ENCODE measurements at places on chromosomes 7 and 10.

DNA sequence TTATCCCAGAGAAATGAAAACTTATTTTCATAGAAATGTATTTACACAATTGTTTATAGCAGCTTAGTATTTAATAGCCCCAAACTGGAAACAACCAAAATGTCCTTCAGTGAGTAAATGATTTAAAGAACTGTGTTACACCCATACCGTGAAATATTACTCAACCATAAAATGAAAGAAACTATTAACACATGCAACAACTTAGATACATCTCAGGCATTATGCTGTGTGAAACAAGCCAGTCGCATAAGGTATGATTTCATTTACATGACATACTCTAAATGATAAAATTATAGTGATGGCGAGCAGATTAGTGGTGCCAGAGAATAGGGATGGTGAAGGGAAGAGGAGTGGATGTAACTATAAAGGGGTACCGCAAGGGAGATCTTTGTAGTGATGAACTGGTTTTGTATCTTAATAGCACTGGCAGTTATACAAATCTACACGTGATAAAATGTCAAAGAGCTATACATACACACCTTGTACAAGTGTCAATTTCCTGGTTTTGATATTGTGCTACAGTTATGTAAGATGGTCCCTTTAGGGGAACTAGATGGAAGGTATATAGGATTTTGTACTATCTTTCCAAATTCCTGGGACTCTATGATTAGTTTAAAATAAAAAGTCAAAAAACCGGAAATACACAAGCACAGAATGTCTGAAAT lies 40.5 kb downstream of the MACC1 start:
- DNase-seq: no peak
- no peaks in the 10 kb centered on the region for H3K36me3 ChIP-seq
- H3K4me1 ChIP-seq: no peaks in the 10 kb centered on the region
- no peak overlapping the region for H3K4me3 ChIP-seq
- H3K27ac ChIP-seq: no peak overlapping the region

DNA sequence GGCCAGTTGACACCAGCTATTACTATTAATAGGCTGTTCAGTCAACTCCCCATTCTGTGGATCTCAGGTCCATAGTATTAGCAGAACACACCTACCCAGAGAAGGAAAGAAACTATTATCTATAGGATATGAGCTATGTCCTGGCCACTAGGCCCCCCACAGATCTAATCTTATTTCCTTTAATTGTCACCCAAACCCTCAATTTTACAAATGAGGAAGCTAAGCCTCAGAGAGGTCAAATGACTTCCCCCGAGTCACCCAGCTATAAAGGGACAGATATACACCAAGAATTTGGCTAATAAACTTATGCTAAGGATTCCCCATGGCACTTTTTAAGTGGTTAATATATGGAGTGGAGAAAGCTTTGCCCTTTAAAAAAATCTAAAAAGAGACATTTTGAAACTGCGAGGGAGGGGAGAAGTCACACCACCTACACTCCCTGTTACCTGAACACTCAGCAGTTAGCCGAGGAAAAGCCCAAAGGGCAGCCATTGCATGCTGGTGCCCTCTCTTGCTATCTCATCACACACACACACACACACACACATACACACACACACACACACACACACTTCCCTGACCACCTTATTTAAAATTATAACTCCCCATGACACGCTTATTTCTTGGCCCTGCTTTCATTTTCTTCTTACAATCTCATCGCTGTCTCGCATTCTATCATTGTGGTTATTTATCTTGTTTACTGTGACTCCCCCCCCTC lies 157.0 kb upstream of the ADO start:
- no peak for DNase-seq
- H3K36me3 ChIP-seq: no peaks in the 10 kb centered on the region
- H3K27me3 ChIP-seq: no peaks in the 10 kb centered on the region
- no peak overlapping the region for H3K4me3 ChIP-seq
- no peak overlapping the region for H3K27ac ChIP-seq

DNA sequence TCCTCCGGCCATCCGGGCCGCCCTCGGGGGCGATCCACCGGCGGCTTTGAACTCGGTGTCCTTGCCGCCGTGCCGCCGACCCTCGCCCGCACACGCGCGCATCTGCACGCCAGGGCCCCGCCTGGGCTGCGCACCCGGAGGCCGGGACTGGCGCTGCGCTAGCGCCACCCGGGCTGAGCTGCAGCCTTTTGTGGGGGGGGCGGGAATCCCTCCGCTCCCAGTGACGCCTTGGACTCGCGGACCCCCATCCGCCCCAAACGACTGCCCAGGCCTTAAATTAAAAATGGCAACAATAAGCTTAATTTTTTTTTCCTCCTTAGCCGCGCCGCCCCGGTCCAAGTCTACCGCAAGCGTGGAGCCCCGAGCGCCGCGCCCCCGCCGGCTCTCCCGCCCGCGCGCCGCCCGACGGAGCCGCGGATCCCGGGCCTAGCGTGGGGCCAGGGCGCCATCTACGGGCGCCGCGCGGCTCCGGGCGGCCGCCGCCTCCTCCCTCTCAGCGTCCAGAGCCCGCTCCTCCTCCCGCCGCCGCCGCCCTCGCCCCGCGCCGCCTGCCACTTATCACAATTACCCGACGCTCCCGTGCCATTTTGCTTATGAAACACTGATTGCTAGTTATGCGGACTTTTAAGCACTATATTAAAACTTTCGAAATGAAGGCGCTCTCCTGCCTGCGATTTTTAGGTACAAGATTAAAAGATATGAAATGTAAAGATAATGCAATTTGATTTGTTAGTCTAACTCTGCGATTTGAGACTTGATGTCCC lies 7.5 kb upstream of the EBF3 start:
- no peaks in the 10 kb centered on the region for H3K36me3 ChIP-seq
- no peak overlapping the region for H3K27ac ChIP-seq
- peaks cover 62% of the 10 kb centered on the region for H3K27me3 ChIP-seq
- H3K4me3 ChIP-seq: no peak overlapping the region
- peak; percentile 72 for DNase-seq

GRCh38 chr7:2643386-2644219 lies 11.8 kb downstream of the TTYH3 start:
- H3K36me3 ChIP-seq: peaks cover 6% of the 10 kb centered on the region
- DNase-seq: peak; percentile 57
- no peaks in the 10 kb centered on the region for H3K27me3 ChIP-seq
- H3K4me1 ChIP-seq: peaks cover 18% of the 10 kb centered on the region
- no peak overlapping the region for H3K27ac ChIP-seq
- H3K4me3 ChIP-seq: no peak overlapping the region

DNA sequence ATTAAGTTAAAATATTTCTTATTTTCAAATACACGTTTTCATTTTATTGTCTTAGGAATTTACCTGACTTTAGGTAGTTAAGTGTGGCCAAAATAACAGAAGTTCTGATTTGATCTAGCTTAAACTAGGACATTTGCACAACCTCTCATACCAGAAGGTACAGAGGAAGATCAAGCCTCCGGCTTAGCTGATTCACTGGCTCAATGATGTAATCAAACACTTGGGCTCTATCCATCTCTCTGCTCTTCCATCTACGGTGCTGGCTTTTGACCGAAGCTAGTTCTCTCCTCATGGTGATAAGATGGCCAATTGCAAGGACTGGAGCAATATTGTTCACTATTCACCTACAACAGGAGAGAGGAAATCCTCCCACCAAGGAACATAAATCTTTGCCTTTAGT lies 12.2 kb upstream of the HYCC1 start:
- no peak for DNase-seq
- no peaks in the 10 kb centered on the region for H3K36me3 ChIP-seq
- no peaks in the 10 kb centered on the region for H3K4me1 ChIP-seq
- no peak overlapping the region for H3K4me3 ChIP-seq
- peaks cover 1% of the 10 kb centered on the region for H3K27me3 ChIP-seq

- peak; percentile 74 for DNase-seq
- H3K4me1 ChIP-seq: peaks cover 20% of the 10 kb centered on the region
- no peak overlapping the region for H3K4me3 ChIP-seq
- H3K27ac ChIP-seq: peak overlapping the region; percentile 88
Measured at GRCh38 chr7:131606346-131607290, 50.2 kb upstream of the PODXL start.

- no peak overlapping the region for H3K27ac ChIP-seq
- H3K4me1 ChIP-seq: no peaks in the 10 kb centered on the region
- no peaks in the 10 kb centered on the region for H3K36me3 ChIP-seq
- H3K27me3 ChIP-seq: no peaks in the 10 kb centered on the region
- no peak for DNase-seq
- no peak overlapping the region for H3K4me3 ChIP-seq
Measured at GRCh38 chr7:19376538-19376937, 231.3 kb upstream of the FERD3L start.

GRCh38 chr7:7909376-7909775 lies 59.2 kb upstream of the GLCCI1 start:
- no peak for DNase-seq
- H3K36me3 ChIP-seq: no peaks in the 10 kb centered on the region
- H3K27ac ChIP-seq: no peak overlapping the region
- H3K27me3 ChIP-seq: no peaks in the 10 kb centered on the region
- no peak overlapping the region for H3K4me3 ChIP-seq
